Renal cortical epithelial cell (primary cell): ENCODE measurements at places on chromosomes 5 and 9.

DNA sequence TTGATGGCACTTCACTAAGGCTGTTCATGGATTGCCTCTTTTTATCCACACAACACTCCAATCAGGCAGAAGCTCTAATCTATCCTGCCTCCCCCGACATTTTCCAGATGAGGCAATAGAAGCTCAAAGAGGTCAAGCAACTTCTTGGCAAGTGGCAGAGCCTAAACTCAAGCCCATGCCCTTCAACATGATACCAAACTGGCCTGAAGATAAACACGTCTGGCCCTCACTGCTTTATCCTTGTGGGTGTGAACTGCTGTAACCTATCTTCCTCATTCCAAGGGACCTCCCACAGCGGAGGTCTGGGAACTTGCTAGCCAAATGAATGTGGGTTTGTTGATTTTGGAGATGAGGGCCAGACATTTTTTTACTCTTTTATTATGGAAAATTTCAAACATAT, 9.5 kb downstream of the SLC35A4 start:
- no peak for DNase-seq

DNA sequence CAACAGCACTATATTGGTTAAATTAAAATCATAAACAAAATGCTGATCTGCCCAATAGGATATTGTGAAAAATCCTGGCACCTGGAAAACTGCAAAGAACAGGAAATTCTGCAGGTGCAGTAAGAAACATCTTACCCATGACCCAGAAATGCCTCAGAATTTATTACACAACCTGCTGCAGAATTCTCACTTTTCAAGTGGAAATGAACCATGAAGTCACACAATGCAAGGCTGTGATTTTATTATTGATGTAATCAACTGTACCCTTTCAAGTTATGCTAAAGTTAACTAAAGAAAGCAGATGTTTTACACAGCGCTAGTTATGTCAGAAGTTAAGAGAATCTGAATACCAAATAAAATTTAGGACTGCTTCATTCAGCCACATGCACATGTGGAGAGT, 6.0 kb downstream of the STRBP start:
- peak; percentile 35 for DNase-seq

DNA sequence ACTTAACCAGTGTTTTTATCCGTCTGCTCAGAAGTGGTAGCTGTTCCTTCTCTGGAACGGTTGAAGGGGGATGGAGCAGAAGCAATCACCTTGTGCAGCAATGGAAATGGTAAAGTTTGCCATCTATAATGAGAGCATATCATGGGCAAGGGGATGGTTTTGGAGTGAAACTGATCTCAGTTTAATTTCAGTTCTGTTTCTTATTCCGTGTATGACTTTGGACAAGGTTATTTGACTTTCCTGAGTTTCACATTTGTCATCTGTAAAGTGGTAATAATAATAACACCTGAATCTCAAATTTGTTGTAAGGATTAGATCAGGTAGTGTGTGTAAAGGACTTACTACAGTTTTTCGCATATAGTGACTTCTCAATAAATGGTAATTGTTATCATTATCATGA, 106.1 kb downstream of the PCSK1 start:
- DNase-seq: no peak

- no peak for DNase-seq
Measured at GRCh38 chr5:122008061-122008460, 46.3 kb downstream of the SRFBP1 start.

DNA sequence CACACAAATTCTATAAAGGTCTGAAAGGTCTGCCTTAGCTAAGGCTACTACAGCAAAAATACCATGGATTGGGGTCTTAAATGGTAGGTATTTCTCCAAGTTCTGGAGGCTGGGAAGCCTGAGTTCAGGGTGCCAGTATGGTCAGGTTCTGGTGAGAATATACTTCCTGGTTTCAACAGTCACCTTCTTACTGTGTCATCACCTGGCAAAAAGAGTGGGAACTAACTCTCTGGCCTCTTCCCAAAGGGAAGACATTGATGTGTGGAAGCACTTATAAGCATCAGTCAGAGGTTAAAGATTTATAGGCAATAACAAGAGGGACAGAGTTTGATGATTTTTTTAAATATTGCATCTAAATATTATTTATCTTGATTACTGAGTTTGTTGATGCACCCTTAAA, 53.0 kb downstream of the ZNF622 start:
- no peak for DNase-seq

- DNase-seq: no peak
Measured at GRCh38 chr9:123318202-123318601, 37.8 kb upstream of the CRB2 start.

- no peak for DNase-seq
Measured at GRCh38 chr5:124737651-124738050, 8.8 kb downstream of the ZNF608 start.

GRCh38 chr5:134392301-134392700, 19.4 kb downstream of the CDKN2AIPNL start:
- no peak for DNase-seq

DNA sequence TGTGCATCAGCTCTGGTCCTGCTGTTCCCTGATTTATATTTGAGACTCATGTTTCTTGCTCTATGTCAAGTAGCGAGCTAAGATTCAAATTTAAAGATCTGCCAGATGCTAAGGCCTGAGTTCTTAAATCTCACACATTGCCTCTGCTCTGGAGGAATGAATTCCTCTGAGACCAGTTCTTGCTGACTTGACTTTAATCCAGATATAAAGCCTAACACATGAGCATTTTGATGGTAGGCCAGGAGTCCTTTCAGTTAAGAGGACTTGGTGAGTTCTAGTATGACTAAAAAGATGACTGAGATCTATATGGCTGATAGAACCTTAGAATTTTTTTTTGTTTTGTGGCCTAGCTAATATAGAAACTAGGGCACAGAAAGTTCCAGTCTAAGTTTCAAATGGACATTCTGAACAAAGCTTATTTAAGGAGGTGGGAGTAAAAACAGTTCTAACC, 1.3 kb upstream of the INIP start:
- no peak for DNase-seq

DNA sequence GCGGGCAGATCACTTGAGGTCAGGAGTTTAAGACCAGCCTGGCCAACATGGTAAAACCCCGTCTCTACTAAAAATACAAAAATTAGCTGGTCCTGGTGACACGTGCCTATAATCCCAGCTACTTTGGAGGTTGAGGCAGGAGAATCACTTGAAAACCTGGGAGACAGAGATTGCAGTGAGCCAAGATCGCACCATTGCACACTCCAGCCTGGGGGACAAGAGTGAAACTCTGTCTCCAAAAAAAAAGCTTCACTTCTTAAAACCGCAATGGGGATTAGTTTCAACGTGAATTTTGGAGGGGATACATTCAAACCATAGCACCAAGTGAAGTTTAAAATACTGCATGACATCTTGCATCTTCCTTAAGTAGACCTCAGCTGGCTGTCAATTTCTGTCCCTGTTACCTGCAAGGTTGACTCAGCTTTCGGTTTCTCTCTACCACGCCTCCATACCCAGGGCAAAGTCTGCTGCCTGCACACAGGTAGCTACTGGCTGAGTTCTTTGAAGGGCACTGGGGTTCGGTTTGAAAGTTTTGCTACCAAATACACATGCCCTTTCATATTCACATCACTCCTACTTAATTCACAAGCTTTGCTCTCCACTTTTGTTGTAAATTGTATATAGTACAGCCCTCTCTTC, 69.3 kb downstream of the KIAA1958 start:
- DNase-seq: no peak

- DNase-seq: no peak
Measured at GRCh38 chr9:131478421-131478868, 24.3 kb upstream of the POMT1 start.

DNA sequence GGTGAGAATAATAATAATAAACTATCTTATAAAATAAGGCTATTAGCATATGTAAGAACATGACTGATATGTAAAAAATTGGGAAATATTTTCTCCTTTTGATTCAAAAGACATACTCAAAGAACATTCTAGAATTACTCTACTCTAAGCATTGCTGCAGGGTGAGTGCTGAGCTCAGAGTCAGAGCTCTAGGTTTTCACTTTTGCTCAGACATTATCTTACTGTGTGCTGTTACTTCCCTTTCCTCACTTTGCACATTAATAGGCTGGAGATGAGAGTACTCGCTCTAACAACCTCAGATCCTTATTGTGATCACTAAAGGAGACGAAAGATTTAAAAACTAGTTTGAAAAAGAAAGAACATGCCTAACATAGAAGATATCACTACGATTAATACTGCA, 99.4 kb upstream of the C9orf72 start:
- DNase-seq: no peak

DNA sequence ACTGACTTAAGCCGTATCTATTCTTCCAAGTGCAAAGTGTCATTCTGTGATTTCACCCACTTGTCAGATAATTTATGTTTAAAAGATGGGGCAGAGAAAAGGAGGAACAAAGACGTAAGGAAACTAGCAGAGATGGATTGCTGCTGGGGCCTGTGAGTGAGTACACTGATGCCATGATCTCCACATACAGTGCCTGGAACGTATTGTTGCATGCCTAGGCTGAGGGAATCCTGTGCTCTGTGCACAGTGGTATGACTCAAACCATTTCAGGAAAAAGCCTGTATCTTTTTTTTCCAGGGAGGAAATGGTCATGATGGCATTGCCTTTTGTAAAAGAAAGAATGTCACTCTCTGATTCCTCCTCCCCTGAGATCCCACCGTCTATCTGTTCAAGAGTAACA, 359.5 kb upstream of the ADAMTS16 start:
- no peak for DNase-seq

GRCh38 chr9:21728781-21729180, 73.7 kb upstream of the MTAP start:
- DNase-seq: peak; percentile 61

- peak; percentile 98 for DNase-seq
Measured at GRCh38 chr5:52922384-52922783, 66.8 kb upstream of the ITGA2 start.
